NCI-H1417 treated with DMSO at 0.1 percent for 48 hours (cell line): ENCODE measurements at places on chromosomes 3 and 15.

DNA sequence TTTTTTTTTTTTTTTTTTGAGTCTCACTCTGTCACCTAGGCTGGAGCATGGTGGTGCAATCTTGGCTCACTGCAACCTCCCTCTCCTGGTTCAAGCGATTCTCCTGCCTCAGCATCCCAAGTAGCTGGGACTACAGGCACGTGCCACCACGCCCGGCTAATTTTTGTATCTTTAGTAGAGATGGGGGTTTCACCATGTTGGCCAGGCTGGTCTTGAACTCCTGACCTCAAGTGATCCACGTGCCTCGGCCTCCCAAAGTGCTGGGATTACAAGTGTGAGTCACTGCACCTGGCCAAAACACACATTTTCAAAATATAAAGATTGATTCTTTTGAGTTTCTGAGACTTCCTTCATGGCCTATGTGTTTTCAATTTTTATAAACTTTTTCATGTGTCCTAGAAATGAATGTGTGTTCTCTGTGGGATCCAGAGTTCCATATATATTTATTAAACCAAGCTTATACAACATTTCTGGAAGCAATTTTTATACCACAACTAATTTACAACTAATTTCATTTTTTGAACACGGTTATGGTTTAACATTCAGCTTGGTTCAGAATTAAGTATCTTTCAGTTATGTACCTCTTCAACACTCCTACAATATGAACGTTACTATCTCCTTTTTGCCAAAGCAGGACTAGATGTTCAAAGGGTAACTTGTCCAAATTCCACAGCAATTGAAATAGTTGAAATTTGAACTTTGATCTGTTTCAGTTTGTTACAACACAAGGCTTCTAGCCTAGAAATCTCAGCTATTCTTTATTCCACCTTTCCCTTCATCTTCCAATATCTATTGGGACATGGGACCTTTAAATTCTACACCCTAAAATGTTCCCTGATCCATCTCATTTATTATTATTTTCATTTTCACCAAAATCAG lies 1.5 kb downstream of the ACAD11 start:
- no peak for DNase-seq

DNA sequence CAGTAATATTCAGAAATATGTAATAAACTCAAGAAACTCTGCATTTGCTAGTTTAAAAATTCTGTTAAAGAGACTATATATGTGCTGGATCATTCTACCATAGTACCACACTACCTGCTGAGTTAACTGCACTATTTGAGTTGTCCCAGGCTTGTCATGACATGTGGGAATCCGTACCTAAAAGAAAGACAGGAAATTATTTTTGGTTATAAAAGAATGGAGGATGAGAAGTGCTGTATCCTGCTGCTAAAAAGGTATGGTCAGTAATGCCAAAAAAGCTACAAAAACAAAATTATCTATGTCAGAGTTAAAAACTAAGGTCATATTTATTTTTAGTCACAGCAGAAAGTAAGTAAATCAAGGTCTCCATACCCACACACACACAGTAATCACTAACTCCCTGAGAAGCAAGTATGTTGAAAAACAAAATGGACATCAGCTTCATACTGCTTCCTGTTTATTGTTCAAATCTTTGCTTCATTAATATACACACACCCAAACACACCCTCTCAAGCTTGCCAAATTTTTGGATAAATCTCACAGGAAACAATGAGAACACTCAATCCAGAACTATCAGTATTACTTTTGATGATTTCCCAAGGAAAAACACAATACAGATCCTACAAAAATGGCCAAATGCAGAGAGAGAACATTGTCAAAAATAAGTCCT lies 33.7 kb downstream of the DENND6A start:
- DNase-seq, result no peak

GRCh38 chr15:65903296-65904073 lies 34.2 kb downstream of the RAB11A start:
- DNase-seq, result no peak

DNA sequence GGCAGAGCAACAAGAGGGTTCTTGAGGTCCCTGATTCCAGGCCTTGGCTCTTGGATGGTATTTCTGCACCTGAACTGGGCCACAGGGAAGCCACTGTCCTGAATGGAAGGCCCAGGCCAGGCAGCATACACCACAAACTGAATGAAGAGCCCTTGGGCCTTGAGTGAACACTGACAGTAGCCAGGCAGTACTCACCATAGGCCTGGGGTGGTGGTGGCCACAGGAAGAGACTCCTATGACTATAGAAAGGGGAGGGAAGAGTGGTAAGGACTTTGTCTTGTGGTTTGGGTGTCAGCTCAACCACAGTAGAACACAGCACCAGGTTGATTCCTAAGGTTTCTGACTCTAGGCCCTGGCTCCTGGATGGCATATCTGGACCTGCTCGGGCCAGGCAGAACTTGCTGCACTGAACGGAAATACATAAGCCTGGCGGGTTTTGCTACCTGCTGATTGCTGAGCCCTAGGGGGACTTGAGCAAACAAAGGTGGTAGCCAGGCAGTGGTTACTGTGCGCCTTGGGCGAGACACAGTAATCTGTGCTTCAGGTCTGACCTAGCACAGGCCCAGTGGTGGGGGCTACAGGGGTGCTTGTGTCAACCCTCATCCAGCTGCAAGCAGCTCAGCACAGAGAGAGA lies 241.4 kb downstream of the ISL2 start:
- DNase-seq, result no peak

GRCh38 chr15:70752193-70752635 lies 11.1 kb downstream of the UACA start:
- no peak for DNase-seq

DNA sequence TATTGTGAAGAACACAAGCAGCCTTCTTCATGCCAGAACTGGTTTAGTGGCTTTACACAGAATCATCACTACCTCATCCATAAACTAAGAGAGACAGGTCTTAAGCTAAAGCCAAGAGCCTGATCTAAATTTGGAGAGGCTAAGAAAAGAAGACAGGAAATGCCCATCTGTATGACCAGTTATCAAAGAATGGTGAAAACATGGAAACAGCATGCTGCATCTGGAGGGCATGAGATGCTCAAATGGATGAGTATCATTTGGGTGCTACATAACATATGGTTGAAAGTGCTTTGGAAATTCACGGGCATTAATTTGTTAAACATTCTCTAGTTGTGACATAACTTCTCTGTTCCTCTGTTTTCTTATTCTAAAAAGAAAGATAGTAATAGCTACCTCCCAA lies 112.5 kb downstream of the CPNE4 start:
- DNase-seq, result no peak

DNA sequence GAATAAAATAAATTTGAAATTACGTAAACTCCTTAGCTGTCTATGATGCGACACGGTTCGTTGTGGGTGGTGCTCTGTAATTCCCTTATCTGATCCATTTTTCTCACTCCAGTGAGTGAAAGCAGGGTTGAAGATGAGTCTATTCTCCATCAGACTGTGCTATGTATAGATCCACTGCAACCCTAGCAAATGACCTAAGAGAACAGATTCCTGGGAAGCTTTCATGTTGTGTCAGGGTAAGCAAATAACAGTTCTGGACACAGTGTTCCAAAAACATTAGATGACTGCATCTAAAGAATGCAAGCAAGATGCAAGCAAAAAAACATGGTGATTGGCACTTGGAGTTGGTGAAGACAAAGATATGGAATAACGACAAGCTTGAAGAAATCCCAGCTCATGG lies 239.3 kb downstream of the SLC9A9 start:
- DNase-seq, result no peak
